A549 treated with CpdA at 1 μM for 4 hours (cell line): ENCODE measurements at places on chromosomes 7 and 10. TPM values are rescaled to one million over a fixed set of nuclear protein-coding genes. Genes with fewer than 3 reads are reported as not detected.

The C10orf88 gene
- 7.2 to 9.3 TPM (median 8.7 TPM) in 5 replicates for total RNA-seq

The EGR2 gene
- 0.28 to 0.60 TPM (median 0.35 TPM) in 5 replicates for total RNA-seq

The AP4M1 gene
- total RNA-seq: 14.2 to 17.9 TPM (median 16.1 TPM) in 5 replicates

The IPMK gene
- 2.0 to 3.0 TPM (median 2.1 TPM) in 5 replicates for total RNA-seq
